Stimulated activated CD8-positive, alpha-beta memory T cell treated with anti-CD3 and anti-CD28 coated beads, Interleukin-4, amount 100 ng/mL, for 4 hours (primary cell): ENCODE measurements at places on chromosomes 12 and 14.
A peak's percentile ranks its signal among the peaks of the same experiment; 100 is the strongest.

DNA sequence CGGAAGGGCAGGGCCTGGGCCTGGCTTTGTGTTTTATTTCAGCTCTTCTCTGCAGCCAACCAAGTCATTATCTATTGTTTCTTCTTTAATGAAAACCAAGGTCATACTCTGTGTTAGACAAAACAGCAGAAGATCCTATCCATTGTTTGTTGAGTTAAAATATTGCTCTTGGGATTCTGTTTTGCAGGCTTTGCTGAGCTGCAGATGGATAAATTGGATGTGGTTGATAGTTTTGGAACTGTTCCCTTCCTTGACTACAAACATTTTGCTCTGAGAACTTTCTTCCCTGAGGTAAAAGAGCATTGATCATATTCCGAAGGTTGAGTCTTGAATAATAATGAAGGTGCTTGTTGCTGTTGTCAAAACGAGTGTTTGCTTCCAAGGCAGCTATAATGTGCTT, 106.6 kb downstream of the PLXNC1 start:
- DNase-seq = no peak

DNA sequence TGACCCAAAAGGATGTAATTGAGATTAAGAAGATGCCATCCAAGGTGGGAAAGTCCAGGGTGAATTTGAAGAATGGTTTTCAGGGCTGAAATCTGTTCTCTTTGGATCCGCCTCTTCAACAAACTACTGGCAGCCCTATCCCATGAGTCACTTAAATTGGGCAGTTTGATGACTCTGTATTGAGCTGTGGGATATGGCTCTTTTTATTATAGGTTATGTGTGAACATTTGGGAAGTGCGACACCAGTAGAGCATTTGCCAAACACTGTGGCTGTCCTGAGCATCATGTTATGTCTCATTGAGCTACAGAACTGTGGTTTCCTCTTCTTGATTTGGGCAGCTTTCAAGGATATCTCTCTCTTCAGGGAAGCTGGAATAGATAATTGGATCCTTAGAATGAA, 22.3 kb downstream of the IFT43 start:
- DNase-seq = no peak

GRCh38 chr12:21656905-21657325, 727 bp downstream of the LDHB start:
- DNase-seq = peak; percentile 7

GRCh38 chr12:101521136-101521535, 46.0 kb downstream of the SPIC start:
- DNase-seq = no peak

DNA sequence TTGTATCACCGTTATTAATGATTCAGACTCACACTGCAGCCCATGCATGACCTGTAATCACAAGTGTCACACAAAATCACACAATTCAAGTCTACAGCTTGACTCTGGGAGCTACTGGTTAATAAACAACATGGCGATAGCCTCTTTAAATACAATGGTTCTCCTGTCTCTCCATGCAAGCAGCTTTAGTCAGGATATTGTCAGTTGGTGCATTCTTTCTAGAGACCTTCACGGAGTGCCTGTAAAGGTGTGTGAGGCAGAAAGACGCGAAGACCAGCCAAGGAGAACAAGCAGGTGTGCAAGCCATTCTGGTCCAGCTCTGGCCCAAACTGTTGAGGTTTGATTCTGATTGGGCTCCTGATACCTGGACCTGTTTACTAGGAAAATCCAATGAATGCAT, 40.0 kb upstream of the FOXN3 start:
- DNase-seq = no peak

DNA sequence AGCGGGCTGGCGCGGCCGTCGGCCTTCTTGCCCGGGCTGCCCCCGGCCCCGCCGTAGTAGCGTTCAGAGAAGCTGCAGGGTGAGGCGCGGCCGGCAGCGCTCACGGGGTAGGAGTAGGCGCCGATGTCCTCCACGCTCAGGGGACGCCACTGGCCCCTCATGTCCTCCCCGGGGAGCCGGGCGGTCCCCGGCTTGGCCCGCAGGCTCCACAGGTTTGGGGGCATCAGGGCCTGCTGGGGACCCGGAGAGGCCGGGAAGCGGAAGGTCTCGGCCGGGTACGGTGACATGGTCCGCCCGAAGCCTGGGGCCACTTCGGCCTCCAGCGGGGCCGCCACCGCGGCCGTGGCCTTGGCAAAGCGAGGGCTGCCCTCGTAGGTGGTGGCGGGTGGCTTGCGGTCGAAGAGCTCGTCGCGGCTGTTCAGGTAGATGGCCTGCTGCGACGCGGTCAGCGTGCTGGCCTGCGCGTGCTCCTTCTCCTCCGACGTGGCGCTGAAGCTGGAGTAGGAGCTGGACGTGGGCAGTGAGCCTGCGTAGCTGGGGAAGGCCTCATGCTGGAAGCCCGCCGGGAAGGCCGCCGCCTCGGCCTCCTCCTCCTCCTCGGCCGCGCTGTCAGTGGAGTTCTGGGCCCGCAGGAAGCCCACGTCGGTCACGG, 48.7 kb downstream of the BEGAIN start:
- DNase-seq = no peak

GRCh38 chr12:12722435-12723148, 5.4 kb downstream of the CDKN1B start:
- no peak for DNase-seq

DNA sequence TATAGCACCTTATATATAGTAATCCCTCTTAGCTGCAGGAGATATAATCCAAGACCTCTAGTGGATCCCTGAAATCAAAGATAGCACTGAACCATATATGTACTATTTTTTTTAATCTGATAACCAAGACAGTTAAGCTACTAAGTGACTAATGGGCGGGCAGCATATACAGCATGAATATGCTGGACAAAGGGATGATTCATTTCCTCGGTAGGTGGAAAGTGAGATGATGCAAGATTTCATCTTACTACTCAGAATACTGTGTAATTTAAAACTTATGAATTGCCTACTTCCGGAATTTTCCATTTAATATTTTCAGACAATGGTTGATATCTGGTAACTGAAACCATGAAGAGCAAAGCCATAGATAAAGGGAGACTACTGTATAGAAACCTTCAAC, 36.2 kb downstream of the PRMT8 start:
- no peak for DNase-seq

- DNase-seq = no peak
Observed at GRCh38 chr14:32381869-32382268, 52.8 kb downstream of the AKAP6 start.
